ENCODE measurements at places on chromosomes 13 and 19.

DNA sequence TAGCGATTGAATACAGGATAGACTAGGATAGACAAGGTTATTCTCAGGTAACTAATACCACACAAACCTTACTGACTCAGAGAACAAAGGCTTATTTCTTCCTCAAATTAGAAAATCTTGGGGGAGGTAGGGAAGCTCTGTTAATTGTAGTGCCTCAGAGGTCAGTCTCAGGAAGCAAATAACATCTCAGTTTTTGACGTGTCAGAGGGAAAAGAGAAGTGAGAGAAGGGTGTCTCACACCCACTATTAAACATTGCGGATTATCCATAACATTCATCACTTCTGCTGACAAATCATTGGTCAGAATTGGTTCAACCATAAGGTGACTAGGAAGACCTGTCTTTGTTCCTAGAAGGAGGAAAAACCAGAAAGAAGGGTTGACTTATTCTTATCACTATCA is 579.4 kb upstream of the MIR17HG start:
- no peak for DNase-seq

- no peak for DNase-seq
These were observed 35.9 kb upstream of the CNMD start for GRCh38 chr13:52775511-52775910.

DNA sequence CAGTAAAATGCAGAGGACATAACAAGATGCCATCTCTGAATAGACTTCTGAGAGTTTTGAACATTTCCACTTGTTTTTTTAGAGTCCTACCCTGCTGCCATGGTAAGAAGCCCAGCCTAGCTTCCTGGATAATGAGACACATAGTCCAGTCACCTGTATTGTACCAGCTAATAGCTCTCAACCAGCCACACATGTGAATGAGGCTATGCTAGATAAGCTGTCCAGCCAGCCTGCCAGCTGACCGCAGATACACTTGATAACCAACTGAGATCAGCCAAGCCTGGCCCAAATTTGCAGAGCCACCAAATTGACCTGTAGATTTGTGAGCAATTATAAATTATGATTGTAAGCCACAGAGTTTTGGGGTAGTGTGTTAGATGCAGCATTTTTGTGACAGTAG is 10.7 kb downstream of the RFXAP start:
- no peak for DNase-seq

GRCh38 chr13:102580552-102581169 is 16.1 kb upstream of the TPP2 start:
- no peak for DNase-seq

GRCh38 chr19:10766671-10767201 is 48.9 kb downstream of the DNM2 start:
- no peak for DNase-seq

DNA sequence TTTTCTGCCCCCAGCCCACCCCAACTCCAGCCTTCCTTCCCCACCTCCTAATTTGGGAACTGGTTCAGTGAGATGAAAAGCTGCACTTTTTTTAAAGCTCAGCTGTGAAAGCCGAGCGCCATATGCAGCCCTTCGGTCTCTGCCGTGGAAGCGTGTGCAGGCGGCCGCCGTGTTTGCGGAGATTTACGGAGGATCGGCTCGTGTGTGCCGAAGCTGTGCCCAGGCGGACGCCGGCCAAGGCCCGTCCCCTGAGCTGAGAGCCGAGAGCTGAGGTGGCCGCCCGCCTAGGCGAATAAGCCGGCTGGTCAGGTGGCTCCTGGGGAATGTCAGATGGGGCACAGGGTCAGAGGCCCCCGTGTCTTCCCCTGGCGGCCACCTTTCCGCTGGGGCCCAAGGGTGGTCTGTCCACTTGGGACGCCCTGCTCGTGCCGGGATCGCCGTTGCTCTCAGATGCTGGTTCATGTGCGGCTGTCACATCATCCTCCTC is 78.7 kb downstream of the ZNF536 start:
- DNase-seq: no peak

- DNase-seq: no peak
These were observed 77.3 kb downstream of the OLFM4 start for GRCh38 chr13:53105890-53106289.

GRCh38 chr13:38636761-38637160 is 50.1 kb upstream of the FREM2 start:
- DNase-seq: no peak

DNA sequence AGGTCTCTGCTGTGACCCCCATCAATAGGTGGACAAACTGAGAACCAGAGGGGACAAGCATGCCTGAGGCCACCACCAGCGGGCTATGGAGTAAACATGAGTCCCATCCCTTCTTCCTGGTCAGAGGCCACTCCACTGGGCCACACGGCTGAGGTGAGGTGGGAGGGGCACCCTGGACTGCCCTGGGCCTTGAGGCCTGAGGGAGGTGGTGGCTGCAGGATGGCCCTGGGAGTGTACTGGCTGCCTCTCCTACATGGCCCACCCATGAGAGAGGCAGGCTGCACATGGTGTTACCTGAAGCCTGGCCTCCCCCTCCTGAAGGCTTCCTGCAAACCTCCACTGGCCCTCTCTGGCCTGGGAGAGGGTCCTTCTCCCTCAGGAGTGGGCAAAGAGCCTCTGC is 222.4 kb downstream of the TUBA3C start:
- no peak for DNase-seq

DNA sequence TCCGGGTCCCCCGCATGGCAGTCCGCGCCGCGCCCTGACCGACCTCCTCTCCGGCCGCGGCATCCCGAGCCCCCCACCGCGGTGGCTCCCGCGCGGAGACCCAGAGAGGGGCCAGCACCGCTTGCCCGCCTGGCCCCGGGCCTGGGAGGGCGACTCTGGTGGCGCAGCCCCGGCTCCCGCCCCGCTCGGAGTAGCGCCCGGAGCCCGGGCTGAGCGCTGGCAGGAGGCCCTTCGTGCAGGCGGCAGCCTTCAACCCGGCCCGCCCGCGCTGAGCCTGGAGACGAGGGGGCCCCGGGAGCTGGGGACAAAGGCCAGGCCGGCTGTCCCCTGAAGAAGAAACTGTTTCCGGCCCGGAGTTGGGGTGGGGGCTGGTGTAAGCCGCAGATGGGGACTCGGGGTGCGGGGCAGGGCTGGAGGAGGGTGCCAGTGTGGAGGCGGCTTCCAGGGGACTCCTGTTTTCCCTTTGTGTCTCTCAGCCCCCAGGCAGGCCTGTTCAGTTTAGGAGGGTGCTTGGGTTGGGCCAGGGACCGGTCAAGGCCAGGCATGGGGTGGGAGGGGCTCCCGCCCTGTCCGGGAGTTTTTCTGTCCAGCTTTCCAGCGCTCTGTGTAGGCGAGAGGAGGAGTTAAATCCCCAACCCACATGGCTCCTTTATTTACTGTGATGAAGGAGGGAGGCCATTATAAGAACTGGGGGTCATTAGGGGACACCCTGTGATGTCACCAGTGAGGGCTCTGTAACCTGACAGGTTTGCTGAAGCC is 935 bp downstream of the LRP3 start:
- no peak for DNase-seq

GRCh38 chr13:50844084-50844875 is 788 bp upstream of the DLEU7 start:
- no peak for DNase-seq

GRCh38 chr19:39398297-39398864 is 7.2 kb downstream of the MED29 start:
- peak; percentile 64 for DNase-seq

GRCh38 chr13:45374917-45375316 is 33.9 kb upstream of the TPT1 start:
- no peak for DNase-seq

DNA sequence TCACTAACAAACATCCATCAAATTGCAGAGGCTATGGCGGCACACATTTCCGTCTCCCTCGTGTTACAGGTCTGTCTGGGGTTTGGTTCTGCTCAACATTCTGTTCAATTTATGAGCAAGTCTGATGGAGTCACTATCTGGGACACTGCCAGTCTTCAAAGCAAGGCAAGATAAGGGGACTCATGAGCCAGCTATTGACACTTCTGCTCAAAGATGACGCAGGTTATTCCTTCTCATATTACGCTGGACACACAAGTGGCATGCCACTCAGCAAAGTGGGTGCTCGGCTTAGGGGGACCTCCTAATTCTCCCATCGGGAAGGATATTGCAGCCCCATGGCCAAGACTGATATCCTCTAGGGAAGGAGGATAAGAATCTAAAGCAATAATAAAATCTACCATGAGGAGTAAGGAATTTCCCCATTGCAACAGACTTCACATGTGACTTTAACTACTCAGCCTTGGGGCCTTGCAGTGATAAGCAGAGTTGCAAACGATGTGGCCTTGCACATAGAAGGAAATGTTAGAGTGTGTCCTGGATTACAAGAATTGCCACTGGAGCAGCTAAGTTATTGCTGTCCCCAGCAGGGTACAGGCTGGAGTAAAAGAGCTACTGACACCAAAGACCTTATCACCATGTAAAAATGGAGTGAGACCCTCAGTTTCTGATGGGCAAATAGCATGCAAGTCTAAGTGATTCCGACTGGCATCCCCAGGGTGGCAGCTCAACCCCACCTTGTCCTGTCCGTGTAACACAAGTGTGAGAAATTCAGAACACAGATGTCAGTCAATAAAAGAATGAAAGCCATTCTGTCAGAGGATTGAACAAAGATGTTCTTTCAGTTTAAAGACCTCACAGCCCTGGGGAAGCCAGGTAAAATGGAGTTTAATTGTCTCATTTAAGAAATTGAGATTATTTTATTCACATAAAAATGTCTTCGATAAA is 306.1 kb downstream of the IRS2 start:
- DNase-seq: no peak

DNA sequence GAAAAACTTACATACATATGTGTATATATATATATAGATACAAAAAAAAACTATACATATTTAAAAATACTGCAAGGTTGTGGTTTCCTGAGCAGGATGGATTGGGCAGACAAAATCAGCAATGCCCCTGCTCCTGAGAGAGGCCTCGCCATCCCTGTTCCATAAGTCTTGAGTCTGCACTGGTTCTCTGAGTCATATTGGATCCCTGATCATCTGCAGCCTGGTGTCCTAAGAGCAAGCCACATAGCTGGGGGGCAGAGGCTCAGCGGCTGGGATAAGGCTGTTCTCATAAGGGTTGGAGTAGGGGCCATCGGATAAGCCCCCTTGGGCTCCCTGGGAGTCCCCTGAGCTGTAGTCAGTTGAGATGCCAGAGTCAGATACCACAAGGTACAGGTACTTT is 3.3 kb downstream of the SWSAP1 start:
- DNase-seq: no peak

DNA sequence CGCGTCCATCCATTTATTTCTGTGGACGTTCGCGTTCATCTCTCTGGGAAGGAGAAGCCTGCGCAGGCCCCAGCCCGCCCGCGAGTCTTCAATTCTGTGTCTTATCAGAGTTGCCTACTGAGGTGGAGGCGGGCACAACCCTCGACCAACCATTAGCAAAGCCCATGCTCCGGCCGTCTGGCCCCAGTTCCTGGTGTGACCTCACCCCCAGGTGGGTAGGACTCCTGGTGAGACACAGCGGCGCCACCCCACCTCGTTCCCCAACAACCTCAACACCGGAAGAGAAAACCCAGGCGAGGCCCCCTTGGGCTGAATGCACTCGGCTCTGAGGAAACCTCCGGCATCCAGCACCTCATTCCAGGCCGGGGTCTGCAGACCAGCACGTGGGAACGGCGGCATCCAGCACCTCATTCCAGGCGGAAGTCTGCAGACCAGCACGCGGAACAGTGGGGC is 14.7 kb downstream of the ZNF787 start:
- no peak for DNase-seq
